Natural killer cell (primary cell): ENCODE measurements at places on chromosomes 3 and 15.
A peak's percentile ranks its signal among the peaks of the same experiment; 100 is the strongest.

- H3K36me3 ChIP-seq, result no peaks in the 10 kb centered on the region
- H3K4me3 ChIP-seq, result no peak overlapping the region
- H3K27ac ChIP-seq, result no peak overlapping the region
- no peaks in the 10 kb centered on the region for H3K27me3 ChIP-seq
Observed at GRCh38 chr3:57797701-57798487, 41.8 kb downstream of the SLMAP start.

GRCh38 chr3:170324962-170325361 is 32.6 kb upstream of the SKIL start:
- no peak overlapping the region for H3K27ac ChIP-seq
- H3K4me3 ChIP-seq, result no peak overlapping the region
- H3K4me1 ChIP-seq, result peaks cover 7% of the 10 kb centered on the region
- no peaks in the 10 kb centered on the region for H3K27me3 ChIP-seq

GRCh38 chr3:138778643-138779042 is 56.1 kb downstream of the PIK3CB start:
- no peaks in the 10 kb centered on the region for H3K27me3 ChIP-seq
- H3K27ac ChIP-seq, result no peak overlapping the region
- H3K4me1 ChIP-seq, result peaks cover 13% of the 10 kb centered on the region
- no peak overlapping the region for H3K4me3 ChIP-seq

GRCh38 chr3:101944308-101944707 is 95.0 kb downstream of the NFKBIZ start:
- H3K4me1 ChIP-seq, result peaks cover 3% of the 10 kb centered on the region
- H3K27me3 ChIP-seq, result no peaks in the 10 kb centered on the region
- no peak overlapping the region for H3K4me3 ChIP-seq
- no peaks in the 10 kb centered on the region for H3K36me3 ChIP-seq
- no peak overlapping the region for H3K27ac ChIP-seq

- H3K36me3 ChIP-seq, result peaks cover 20% of the 10 kb centered on the region
- no peak overlapping the region for H3K4me3 ChIP-seq
- peak overlapping the region; percentile 92 for H3K27ac ChIP-seq
- H3K27me3 ChIP-seq, result no peaks in the 10 kb centered on the region
- H3K4me1 ChIP-seq, result peaks cover 13% of the 10 kb centered on the region
Observed at GRCh38 chr15:42275780-42276391, 2.7 kb upstream of the TMEM87A start.

DNA sequence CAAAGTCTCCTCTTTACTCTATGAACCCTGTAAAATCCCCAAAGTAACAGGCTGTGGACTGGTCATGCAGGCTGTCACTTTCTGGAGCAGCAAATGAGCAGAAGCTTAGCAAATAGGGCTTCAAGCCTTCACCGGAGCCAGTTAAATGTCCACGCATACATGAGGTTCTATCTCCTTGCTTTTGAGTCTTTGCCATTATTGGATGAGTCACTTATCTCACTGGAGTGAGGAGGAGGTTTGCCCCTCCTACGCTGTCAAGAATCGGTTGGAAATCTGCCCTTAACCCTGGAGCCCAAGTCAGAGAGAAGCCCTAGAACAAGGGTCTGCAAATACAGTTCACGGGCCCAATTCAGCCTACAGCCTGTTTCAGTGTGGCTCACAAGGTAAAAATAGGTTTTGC is 126.1 kb upstream of the CTNNB1 start:
- no peak for DNase-seq
- no peaks in the 10 kb centered on the region for H3K4me1 ChIP-seq
- no peak overlapping the region for H3K27ac ChIP-seq
- H3K36me3 ChIP-seq, result no peaks in the 10 kb centered on the region

DNA sequence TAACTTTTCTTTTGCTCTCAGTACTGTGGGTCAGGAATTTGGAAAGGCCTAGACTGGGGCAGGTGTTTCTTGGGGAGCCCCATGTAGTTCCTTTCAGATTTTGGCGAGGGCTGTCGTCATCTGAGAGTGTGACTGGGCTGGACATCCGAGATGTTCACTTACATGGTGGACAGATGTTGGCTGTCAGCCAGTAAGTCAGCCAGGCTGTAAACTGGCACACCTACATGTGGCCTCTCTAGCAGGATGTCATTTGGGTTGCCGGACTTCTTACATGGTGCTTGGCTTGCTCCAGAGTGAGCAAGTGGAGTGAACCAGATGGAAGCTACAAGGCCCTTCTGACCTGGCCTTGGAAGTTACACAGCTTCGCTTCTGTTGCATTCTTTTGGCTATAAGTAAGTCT is 20.7 kb downstream of the TATDN2 start:
- no peak overlapping the region for H3K27ac ChIP-seq
- no peak overlapping the region for H3K4me3 ChIP-seq
- no peak for DNase-seq
- peaks cover 20% of the 10 kb centered on the region for H3K4me1 ChIP-seq
- no peaks in the 10 kb centered on the region for H3K27me3 ChIP-seq
